ENCODE measurements at places on chromosomes 13 and 19.

GRCh38 chr19:49973987-49974386 lies 13.0 kb upstream of the SIGLEC11 start:
- no peak for DNase-seq

GRCh38 chr13:99559560-99559959 lies 58.3 kb downstream of the TM9SF2 start:
- DNase-seq: no peak

DNA sequence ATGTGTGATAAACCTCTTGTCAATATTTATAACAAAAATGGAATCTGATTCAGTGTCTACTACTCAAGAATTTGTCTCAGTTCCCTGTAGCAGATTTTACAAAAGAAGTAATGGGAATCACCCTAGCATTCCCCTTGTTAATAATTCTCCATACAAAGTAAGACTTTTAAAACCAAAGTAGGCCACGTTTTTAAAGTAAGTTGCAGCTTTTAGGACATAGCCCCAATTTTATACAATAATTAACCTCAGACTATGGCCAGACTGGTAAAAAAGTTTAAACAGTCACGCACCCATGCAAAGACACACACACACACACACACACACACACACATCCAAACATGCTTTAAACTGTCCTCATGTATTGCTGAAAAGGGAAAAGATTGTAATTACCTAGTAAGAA lies 589.9 kb downstream of the PCDH9 start:
- DNase-seq: no peak

DNA sequence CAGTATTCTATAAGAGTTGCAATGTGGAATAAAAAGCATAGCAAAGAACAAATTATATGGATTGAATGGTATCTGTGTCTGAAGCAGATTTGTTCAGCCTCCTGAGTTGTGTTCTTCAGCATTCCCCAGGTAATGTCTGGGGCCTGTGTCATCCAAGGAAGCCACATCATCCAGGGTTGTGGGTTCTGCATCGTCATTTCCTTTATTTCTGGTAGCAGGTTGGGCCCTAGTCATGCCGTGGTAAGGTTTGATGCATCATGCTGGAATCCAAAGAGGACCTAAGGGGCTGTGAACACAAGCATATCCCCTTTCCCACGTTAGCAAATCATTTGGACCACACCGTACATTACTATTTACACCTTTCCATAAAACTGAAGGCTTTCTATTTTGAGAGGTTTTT lies 131.0 kb upstream of the ZNF91 start:
- no peak for DNase-seq

DNA sequence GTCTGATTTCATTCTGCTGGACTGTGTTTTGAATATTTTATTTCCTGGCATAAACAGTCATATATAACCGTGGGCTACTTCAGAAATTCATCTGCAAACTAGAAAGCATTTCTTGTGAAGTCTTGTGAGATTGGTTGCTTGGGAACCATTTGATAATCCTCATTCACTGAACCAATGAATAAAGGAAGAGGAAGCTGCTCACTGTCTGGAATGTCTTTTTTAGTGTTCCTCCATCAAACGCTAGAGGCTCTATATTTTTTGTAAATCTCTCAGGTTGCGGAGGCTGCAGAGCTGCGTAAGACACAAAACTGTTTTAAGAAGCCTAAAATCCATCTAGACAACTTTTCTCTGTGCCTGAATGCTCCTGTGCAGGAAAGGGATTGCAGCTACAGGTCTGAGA lies 18.7 kb upstream of the GPR12 start:
- DNase-seq: no peak

GRCh38 chr13:50871405-50871804 lies 27.9 kb upstream of the DLEU7 start:
- DNase-seq: no peak

DNA sequence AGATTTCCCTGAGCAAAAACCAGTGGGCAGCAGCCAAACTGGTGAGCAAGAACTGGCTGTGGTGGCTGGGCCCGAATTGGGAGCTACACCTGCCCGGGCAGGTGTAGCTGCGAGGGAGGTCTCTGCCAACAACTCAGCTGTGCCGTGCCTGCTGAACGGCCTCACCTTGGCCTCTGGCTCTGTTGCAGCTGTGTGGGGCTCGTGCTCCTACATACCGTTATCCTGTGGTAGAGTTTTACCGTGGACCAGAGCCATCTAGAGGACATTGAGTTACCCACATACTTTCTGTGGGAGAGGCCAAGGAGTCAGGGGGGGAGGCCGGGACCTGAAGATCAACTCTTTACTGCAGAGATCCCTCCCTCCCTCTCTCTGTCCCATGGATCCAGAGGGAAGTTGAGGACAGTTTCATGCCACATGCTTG lies 113.2 kb downstream of the TM9SF2 start:
- DNase-seq: no peak

GRCh38 chr13:101584331-101584730 lies 131.9 kb downstream of the ITGBL1 start:
- no peak for DNase-seq

GRCh38 chr13:68160466-68160865 lies 930.3 kb upstream of the PCDH9 start:
- no peak for DNase-seq

- DNase-seq: peak; percentile 19
Observed at GRCh38 chr13:102677122-102677521, 17.7 kb downstream of the METTL21C start.

GRCh38 chr19:30733826-30734550 lies 361.8 kb downstream of the ZNF536 start:
- DNase-seq: no peak

DNA sequence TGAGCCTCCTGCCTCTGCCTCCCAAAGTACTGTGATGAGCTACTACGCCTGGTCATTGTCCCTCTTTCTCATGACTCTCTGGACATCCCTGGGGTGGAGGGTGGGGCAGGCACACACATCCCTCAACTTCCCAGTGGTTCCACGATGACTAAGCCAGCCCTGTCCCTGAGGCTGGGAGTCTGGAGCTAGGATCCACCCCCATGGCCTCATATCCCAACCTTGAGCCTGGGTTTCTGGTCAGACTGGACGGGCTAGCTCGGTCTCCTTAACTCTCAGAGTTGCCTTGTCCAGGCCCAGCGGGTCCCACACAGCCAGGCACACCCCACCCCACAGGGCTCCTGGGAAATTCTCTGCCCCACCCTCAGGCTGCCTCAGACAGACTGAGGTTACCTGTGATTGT lies 19.6 kb downstream of the IER2 start:
- DNase-seq: no peak

GRCh38 chr13:73240193-73240592 lies 181.4 kb downstream of the KLF5 start:
- no peak for DNase-seq

- no peak for DNase-seq
Observed at GRCh38 chr13:31686670-31687425, 52.5 kb upstream of the RXFP2 start.

DNA sequence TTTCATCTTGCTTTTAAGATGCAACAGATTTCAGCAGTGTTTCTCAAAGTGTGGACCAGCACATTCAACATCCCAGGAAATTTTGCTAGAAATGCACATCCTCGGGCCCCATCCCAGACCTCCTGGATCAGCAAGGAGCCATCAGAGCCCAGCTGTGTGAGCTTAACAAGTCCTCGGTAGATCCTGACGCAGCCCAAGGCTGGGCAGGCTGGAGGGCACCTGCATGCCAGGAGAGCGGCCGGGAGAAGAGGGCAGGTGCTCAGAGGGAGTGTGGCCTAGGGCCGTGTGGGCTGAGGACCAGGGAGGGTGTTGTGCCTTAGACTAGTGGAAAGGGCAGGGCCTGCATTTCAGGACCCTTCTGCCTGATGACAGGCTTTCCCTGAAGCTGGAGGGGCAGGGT lies 2.2 kb upstream of the MCF2L start:
- DNase-seq: no peak

DNA sequence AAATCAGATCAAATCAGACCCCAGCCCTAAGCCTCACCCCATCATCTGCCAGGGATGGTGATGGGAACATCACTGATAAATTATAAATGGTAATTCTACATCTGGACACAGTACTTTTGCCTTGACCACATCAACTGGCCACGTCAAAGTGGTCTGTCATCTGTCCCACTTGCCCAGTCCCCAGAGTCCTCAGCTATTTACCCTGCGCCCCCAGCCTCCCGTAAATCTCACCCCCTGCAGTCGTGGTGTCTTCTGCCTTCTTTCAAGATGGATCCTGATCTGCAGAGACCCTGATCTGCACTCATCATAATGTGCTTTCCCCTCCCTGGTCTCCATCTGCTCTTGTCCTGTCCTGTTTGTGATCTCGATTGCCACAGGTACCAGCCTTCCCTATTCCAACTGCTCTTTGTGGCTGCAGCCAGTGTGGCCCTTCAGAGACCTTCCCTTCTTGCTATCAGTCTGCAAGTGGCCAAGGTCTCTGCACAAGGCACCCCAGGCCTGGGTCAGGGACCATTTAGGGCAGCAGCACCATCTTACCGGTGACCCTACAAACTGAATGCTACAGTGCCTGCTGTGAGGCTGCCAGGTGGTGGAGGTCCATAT lies 26.7 kb upstream of the POP4 start:
- DNase-seq: no peak

- no peak for DNase-seq
Observed at GRCh38 chr13:86429756-86430155, 630.5 kb upstream of the SLITRK6 start.

GRCh38 chr13:22569811-22570210 lies 611.0 kb upstream of the SGCG start:
- peak; percentile 24 for DNase-seq

GRCh38 chr19:2059422-2060201 lies 8.6 kb upstream of the MKNK2 start:
- peak; percentile 48 for DNase-seq

DNA sequence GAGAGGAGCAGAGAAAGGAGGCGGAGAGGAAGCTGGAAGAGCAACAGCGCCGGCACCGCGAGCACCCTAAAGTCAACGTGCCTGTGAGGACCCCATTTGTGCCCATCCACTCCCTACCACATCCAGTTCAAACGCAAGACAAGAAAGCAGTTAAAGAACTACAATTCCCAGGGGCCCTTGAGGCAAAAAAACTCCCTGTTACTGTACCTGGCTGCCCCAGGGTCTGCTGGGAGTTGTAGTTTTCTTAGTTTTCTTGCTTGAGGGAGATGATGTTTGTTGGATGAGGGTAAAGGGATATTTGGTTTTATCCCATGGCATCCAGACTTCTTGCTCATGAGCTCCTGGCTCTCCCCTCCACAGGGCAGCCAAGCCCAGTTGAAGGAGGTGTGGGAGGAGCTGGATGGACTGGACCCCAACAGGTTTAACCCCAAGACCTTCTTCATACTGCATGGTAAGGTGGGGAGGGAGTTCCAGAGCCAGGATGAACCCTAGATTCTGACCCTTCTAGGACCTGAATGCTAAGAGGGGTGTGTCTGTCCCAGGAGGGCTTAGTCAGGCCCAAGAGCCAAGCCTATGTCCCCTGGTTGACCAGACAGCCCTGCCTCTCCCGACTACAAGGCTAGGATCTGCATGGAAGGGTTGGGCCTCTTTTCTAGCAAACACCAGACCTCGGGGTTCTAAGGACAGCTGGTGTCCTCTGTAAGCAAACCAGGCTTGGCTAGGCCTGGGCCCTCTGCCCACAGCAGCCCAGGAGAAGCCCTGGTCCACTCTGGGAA lies 13.2 kb downstream of the NUCB1 start:
- DNase-seq: no peak

DNA sequence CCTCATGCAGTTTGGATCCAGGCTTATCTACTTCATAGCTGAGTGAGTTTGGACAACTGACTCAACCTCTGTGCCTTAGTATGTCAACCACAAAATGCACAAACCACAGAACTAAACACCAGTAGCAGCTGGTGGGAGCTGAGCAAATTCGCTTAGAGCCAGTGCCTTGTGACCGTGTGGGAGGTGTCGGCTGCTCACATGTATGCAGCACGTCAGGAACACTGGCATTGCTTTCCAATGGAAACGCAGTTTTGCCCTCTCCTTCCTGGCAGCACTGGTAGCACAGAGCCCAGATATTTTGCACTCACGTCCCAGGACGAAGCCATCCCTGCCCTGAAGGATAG lies 8.3 kb upstream of the NTN5 start:
- no peak for DNase-seq

GRCh38 chr13:75186379-75186778 lies 295.6 kb downstream of the TBC1D4 start:
- no peak for DNase-seq

GRCh38 chr19:5694167-5694955 lies 4.3 kb downstream of the RPL36 start:
- DNase-seq: no peak

DNA sequence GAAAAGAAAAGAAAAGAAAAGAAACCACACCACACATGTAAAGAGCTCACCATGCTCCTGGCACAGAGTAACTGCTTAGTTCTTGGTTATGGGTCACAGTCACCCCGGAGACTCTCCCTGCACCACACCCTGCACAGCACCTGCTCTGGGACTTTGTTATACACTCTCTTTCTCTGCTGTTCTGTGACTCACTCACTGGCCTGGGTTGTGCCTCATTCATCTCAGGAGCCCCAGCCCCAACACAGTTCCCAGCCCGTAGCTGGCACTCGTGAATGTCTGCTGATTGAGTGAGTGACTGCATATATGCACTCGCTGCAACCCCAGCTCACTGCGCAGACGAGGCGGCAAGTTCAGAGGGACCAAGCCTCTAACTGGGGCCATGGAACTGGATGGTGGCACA lies 22.9 kb upstream of the ZNF507 start:
- no peak for DNase-seq

DNA sequence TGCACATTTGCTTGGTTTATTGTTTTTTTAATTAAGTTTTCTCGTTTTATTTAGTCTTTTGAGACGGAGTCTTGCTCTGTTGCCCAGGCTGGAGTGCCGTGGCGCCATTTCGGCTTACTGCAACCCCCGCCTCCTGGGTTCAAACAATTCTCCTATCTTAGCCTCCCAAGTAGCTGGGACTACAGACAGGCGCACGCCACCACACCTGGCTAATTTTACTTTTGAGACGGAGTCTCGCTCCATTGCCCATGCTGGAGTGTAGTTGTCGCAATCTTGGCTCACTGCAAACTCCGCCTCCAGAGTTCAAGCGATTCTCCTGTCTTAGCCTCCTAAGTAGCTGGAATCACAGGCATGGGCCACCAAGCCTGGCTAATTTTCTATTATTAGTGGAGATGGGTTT lies 1.3 kb downstream of the RPS9 start:
- no peak for DNase-seq

DNA sequence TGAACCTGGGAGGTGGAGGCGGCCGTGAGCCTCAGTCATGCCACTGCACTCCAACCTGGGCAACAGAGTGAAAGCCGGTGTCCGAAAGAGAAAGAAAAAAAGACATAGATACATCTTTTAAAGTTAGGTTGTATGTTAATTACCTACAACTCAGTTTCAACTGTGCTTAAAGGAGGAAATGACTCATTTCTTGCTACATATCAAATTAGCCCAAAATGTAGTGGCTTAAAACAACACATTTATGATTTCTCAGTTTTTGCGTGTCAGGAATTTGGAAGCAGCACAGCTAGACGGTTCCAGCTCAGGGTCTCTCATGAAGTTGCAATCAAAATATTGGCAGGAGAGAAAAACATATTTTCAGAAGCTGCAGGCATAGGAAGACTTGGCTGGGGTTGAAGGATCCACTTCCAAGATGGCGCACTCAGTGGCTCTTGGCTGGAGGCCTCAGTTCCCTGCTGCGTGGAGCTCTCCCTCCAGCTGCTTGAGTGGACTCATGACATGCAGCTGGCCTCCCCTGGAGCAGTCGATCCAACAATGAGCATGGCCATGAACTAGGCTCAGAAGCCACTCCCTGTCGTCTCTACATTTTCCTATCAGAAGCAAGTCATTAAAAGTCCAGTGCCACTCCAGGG lies 7.1 kb downstream of the LDLR start:
- DNase-seq: no peak

GRCh38 chr19:35790981-35791813 lies 15.8 kb downstream of the ARHGAP33 start:
- peak; percentile 6 for DNase-seq
